ENCODE measurements at places on chromosomes 16 and 17.

GRCh38 chr16:19707569-19708295, 10.3 kb downstream of the KNOP1 start:
- DNase-seq: no peak

DNA sequence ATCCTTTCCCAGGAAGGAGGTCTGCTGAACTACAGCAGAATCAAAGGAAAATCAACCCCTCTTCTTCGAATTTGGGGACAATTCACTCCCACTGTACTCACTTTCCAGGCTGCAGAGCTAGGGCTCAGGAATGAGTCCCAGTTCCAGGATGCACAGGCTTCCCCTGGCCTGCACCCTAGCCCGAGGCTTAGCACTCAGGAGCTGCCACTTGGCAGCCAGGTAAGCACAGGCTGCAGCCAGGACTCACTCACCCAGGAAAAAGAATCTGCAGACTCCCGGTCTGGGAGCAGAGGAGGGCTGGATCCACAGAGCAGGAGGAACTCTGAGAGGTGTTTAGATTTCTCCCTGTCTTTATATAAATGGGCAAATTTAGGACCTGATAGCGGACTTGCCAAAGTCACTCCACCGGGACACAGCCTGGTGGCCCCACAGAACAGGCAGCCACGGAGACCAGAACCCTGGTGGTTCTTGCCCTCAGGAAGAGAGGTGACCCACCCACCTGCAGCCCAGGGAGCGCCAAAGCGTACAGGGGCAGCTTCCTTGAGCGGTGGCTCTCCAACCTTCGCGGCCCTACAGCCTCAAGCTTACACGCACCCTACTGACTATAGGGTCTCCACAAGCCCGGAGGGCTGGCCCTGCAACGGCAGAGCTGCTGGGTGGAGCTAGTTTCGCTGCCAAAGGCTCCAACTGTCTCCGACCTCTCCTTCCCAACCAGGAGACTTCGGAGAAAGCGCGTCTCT, 4.8 kb downstream of the CBLN1 start:
- DNase-seq: no peak

- DNase-seq: no peak
Measured at GRCh38 chr16:57252148-57252721, 7.2 kb downstream of the ARL2BP start.

- peak; percentile 87 for DNase-seq
Measured at GRCh38 chr17:82297280-82297713, 20.1 kb downstream of the CD7 start.

DNA sequence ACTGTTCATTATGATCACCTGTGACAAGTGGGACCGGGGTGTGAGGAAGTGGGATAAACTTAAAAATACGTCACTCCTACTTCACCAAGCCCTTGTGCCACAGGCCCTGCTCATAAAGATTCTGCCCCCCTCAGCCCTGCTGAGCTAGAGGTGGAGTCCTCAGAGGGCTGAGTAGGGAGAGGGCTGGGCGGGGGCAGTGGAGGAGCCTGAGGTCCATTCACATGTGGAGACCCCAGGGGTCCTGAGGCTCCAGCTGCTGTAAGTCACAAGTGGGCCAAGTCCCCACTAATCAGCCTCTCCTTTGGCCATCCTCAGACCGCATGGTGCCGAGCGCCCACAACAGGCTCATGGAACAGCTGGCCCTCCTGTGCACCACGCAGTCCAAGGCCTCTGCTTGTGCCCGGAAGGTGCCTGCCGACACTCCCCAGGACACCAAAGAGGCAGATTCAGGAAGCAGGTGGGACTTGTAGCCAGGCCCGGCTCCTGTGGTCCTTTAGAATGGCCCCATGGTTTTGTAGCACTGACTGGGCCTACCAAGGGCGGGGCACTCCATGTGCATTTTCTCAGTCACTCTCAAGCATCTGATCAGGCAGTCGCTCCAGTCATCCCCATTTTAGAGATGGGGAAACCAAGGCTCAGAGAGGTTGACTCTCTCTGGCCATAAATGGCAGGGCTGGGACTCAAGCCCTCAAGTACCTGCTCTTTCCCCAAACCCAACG, 10.4 kb downstream of the DNAAF8 start:
- no peak for DNase-seq

GRCh38 chr17:77132411-77133086, 8.2 kb upstream of the SEC14L1 start:
- DNase-seq: no peak

- peak; percentile 18 for DNase-seq
Measured at GRCh38 chr17:80315517-80316182, 55.0 kb downstream of the RNF213 start.

GRCh38 chr17:9948928-9949327, 43.9 kb upstream of the RCVRN start:
- DNase-seq: no peak

- DNase-seq: no peak
Measured at GRCh38 chr17:65064452-65065019, 8.0 kb upstream of the GNA13 start.

- no peak for DNase-seq
Measured at GRCh38 chr16:986925-987582, 5.5 kb downstream of the SOX8 start.

- DNase-seq: no peak
Measured at GRCh38 chr16:72481419-72481818, 309.5 kb upstream of the PMFBP1 start.

GRCh38 chr16:57042157-57043111, 49.9 kb upstream of the CPNE2 start:
- peak; percentile 70 for DNase-seq
